ENCODE measurements at places on chromosomes 12 and 14.

DNA sequence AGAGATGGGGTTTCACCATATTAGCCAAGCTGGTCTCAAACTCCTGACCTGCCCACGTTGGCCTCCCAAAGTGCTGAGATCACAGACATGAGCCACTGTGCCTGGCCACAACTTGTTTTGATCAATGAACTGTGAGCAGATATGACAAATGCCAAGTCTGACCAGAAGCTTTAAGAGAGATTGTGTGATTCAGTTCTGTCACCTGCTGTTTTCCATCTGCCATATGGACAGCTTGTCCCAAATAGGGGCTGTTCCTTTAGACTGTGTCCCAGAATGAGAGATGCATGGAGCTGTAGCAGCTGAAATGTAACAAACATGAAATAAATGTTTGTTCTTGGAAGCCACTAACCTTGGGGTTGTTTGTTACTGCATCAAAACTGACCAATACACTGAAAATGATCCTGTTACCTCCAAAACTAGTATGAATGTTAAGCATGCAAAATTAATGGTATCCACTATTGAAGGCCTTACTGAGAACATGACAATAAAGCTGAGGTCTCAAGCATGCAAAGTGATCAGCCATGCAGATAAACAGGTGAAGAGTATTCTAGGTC is 65.9 kb upstream of the MED13L start:
- no peak for DNase-seq

- no peak for DNase-seq
Observed at GRCh38 chr14:41634286-41634685, 27.6 kb downstream of the LRFN5 start.

DNA sequence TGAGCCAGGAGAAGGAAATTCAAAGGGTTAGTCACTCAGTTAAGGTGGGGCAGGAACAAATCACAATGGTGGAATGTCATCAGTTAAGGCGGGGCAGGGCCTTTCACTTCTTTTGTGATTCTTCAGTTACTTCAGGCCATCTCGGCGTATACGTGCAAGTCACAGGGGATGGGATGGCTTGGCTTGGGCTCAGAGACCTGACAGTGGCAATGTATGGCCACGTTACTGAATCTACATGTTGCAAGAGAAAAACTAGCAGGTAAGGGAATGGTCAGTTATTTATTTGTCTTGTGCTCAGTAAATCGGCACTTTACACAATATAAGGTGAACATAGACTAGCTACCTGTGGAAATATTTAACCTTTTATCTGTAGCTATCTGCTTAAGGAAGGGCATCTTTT is 11.9 kb downstream of the SLCO1B3 start:
- DNase-seq: no peak

- DNase-seq: no peak
Observed at GRCh38 chr14:92280554-92281262, 42.3 kb upstream of the SLC24A4 start.

DNA sequence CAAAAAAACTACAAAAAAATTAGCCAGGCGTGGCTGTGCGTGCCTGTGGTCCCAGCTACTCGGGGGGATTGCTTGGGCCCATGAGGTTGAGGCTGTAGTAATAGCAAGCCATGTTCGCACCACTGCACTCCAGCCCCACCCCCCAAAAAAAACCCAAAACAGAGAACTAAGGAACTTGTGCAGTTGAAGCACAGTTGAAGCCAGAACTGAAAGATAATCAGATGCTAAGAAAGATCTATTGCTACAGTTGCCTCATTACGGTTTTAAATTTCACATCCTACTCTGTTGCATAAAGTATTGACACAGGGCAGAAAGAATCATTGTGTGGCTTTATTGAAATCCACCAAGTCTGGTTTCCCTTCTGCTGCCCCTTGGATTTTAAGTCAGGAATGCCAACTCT is 3.8 kb downstream of the CS start:
- DNase-seq: no peak

- no peak for DNase-seq
Observed at GRCh38 chr12:48866052-48866711, 512 bp upstream of the RND1 start.

GRCh38 chr14:23653051-23653450 is 16.9 kb downstream of the DHRS2 start:
- DNase-seq: peak; percentile 25

DNA sequence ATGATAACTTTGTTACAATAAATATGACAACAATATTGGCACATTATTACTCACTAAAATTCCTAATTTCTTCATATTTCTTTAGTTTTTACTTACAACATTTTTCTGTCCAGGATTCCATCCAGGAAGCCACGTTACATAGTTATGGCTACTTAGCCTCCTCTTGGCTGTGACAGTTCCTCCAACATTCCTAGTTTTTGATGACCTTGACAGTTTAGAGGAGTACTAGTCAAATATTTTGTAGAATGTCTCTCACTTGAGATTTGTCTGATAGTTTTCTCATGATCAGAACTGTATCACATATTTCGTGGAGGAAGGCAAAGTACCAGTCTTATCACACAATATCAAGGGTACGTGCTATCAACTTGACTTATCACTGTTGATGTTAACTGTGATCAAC is 29.8 kb upstream of the LIN7A start:
- DNase-seq: no peak

DNA sequence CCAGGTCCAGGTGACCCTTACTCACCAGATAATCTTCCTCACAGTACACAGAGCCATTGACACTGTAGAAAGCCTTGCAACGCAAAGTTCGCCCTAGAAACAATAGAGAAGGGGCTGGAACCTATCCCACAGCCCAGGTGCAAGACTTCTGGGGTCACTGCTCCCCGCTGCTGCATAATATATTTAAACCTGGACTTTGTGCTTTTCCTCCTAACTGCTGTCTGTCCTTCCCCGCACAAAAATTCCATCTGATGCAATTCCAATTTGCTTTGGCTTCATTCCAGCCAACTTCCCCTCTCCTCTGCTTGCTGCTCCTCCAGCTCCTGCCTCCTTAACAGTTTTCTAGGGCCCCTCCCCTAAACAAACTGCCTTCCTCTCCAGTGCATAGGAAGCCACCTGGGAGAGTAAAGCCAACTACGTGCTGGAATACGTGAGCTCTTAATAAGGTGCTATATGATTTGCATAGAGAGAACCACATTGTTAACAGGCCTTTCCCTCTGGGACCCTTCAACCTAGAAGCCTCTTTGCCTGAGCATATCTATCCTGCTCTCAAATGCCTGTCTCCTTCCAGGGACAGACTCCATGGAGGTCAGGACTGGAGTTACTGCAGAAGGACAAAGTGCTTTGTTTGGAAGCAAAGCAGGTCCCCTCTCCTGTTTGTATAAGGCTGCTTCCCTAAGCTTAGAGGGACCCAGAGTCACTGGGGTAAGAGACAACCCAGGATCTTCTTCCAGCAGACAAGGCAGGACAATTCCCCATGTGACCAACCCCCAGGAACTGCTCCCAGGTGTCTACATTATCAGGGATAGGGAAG is 5.5 kb downstream of the AJUBA start:
- DNase-seq: peak; percentile 61

DNA sequence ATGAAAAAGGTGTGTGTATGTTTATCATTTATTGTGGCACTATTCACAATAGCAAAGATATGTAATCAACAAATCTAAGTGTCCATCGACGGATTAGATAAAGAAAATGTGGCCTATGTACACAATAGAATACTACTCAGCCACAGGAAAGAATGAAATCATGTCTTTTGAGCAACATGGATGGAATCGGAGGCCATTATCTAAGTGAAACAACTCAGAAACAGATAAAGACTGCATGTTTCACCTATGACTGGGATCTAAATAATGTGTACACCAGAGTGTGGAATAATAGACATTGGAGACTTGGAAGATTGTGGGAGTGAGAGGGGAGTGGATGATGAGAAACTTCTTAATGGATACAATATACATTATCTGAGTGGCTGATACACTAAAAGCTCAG is 44.0 kb downstream of the CCER1 start:
- DNase-seq: peak; percentile 82

GRCh38 chr12:12519354-12519998 is 43.2 kb downstream of the DUSP16 start:
- no peak for DNase-seq

DNA sequence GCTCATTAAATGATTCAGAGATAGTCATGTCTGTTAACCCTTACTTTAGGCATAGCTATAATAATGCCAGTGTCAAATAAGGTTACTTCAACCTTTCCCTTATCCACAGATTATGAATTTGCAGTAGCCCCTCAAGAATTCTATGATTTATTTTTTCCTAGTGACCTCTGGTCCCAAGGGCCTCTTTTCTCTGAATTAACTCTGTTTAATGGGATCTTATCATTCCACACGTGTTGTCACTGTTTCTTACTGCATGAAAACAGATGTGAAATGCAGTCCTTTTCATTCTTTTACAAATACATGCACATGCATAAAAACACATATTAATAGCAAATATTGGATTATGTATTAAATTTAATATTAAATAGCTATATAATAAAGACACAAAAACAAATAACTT is 667.7 kb upstream of the FOXG1 start:
- no peak for DNase-seq

- peak; percentile 27 for DNase-seq
Observed at GRCh38 chr14:69013943-69014782, 35.1 kb upstream of the ACTN1 start.

- DNase-seq: no peak
Observed at GRCh38 chr14:60644666-60645065, 4.6 kb downstream of the SIX1 start.

DNA sequence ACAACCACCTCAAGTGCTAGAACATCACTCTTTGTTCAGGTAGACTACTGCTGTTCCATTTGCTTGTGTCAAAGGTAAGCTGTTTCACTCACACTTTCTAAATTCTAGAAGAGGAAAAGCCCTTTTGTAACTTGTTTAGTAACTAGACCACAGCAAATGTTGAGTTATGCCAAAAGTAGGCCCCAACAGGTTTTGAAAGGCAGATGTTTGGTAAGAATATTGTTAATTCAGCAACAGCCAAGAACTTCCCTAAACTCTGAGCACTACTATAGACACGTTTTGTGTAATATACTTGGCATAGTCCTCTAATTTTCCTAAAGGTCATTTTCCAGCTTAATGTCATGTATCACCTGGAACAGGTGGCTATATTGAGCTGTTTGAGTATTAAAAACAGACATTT is 79.0 kb downstream of the DCAF5 start:
- no peak for DNase-seq
